Stimulated activated CD4-positive, alpha-beta T cell treated with anti-CD3 and anti-CD28 coated beads, TNF-alpha, amount 100 ng/mL, for 1 hour (primary cell): ENCODE measurements at places on chromosomes 6 and 20.

DNA sequence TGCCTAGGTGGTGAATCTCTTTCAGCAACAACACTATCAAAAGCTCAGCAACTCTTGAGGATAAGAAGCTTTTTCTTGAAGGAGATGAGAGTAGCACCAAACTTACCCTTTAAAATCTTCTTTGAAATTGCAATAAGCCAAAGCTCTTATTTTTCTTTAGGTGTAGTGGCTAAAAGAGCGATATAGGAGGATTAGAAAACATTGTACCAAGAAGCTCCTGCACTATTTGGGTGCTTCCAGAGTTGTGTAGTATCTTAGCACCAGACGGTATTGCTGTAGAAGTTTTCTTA is 1.2 kb downstream of the FUT9 start:
- DNase-seq, result no peak

- no peak for DNase-seq
Measured at GRCh38 chr6:54053881-54054391, 57.3 kb upstream of the MLIP start.

GRCh38 chr6:28747083-28747630 is 176.6 kb downstream of the TRIM27 start:
- DNase-seq, result no peak

DNA sequence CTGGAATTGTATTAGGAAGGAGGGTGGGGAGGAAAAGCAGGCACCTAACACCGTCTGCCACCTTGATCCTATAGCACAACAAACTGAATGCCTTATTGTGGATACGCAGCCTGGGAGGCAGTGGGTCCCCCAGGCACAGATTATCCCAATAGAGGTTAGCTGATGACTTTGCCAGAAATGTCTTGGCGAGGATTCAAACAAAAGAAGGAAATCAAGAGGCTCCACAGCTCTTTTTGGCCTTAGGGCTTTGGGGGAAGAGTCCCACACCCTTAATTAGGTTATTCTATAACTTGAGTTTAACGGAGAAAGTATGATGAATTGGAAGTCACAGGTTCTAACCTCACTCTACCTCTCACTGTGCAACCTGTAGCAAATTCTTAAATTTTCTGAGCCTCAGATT is 102.0 kb downstream of the MRPL14 start:
- DNase-seq, result no peak

DNA sequence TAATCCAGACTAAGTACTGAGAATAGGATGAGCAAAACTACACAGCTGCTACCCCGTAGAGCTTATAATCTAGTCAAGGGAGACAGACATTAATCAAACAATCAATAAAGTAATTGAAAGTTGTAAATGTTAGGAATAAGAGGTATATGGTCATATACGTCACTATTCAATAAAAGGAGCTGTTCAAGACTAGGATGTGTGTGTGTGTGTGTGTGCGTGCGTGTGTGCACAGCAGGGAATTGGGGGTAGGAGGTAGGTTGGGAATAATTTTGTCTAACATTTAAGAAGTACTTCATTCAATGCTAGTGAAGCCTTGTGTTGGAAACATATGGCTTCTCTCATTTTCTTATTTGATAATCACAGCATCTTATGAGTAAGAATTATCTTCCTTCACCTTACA is 41.8 kb downstream of the SESN1 start:
- DNase-seq, result no peak

DNA sequence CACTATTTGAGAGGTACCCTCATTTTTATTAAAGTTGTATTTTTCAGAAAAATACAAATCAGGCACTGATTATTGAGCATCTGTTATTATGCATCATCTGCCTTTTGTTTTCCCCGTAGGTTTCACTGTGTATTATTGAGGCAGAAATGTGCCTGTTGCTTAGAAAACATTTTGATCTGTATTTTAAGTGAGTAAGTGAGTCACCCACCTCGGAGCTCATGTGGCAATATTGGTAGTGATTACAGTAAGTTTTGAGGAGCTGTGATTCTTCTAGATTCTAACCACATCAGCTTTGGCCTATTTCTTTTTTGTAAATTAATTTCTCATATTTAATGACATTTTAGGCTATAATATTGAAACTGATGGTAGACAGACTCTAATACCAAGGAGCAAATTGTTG is 59.6 kb upstream of the LAMP5 start:
- DNase-seq, result no peak
